Mesothelial cell of epicardium (in vitro differentiated cells): ENCODE measurements at places on chromosomes 7 and 10. TPM values are rescaled to one million over a fixed set of nuclear protein-coding genes. Genes with fewer than 3 reads are reported as not detected.

KIAA1217 gene
- total RNA-seq, result 155 to 167 TPM (median 161 TPM) in 3 replicates

PTPN20 gene
- not detected in 3 replicates for total RNA-seq

C10orf143 gene
- 2.2 to 3.4 TPM (median 2.9 TPM) in 3 replicates for total RNA-seq

HOXA4 gene
- 51.0 to 55.9 TPM (median 54.7 TPM) in 3 replicates for total RNA-seq

COL1A2 gene
- total RNA-seq, result 2,538 to 2,739 TPM (median 2,734 TPM) in 3 replicates

KNDC1 gene
- total RNA-seq, result 20.3 to 23.7 TPM (median 21.0 TPM) in 3 replicates

DPYSL4 gene
- 13.1 to 18.6 TPM (median 14.4 TPM) in 3 replicates for total RNA-seq

CREM gene
- 31.8 to 37.2 TPM (median 34.2 TPM) in 3 replicates for total RNA-seq

PRF1 gene
- 0.13 to 0.20 TPM in 2 of 3 replicates, not detected in the other for total RNA-seq

LRRC18 gene
- not detected in 3 replicates for total RNA-seq

CCDC3 gene
- total RNA-seq, result 5.2 to 5.7 TPM (median 5.4 TPM) in 3 replicates
